ENCODE measurements at places on chromosomes 4 and X.

- DNase-seq = peak; percentile 55
These were observed 32.4 kb downstream of the OCRL start for GRCh38 chrX:129572422-129572821.

DNA sequence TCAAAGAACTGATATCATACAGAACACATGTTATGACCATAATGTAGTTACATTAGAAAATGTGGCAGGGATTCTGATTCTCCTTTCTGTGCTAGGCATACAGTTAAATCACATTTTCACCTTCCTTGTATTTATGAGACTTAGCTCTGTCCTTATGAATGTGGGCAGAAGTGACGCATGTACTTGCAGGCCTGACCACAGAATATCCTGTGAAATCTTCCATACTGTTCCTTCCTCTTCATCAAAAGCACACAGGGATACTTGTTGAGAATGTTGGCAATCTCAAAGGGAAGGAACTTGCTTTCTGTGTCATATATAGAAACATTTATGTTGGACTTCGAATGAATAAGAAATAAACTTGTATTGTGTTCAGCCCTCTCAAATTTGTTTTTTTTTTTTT lies 17.2 kb upstream of the MYOZ2 start:
- DNase-seq = peak; percentile 40

GRCh38 chrX:103747163-103747562 lies 29.5 kb upstream of the PLP1 start:
- DNase-seq = no peak

DNA sequence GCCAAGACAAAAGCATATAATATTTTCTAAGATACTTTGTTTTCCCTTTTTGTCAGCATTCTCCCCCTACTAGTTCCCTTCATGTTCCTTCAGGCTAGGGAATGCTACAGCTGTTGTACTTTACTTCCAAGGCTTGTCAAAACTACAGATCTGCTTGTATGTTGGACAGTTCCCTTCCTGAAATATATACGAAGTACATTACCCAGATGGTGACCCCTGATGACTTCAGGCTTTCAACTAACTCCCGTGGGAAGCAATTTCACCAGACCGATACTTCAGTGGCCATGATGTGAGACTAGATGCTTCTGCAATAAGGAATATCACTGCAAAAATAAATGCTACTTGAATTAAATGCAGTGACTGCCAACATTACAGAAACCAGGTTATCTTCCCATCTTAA lies 332.8 kb downstream of the SH2D1A start:
- DNase-seq = no peak

GRCh38 chr4:7960790-7961655 lies 21.4 kb upstream of the AFAP1 start:
- peak; percentile 99 for DNase-seq

- no peak for DNase-seq
These were observed 768 bp upstream of the CXCL10 start for GRCh38 chr4:76024065-76024464.

DNA sequence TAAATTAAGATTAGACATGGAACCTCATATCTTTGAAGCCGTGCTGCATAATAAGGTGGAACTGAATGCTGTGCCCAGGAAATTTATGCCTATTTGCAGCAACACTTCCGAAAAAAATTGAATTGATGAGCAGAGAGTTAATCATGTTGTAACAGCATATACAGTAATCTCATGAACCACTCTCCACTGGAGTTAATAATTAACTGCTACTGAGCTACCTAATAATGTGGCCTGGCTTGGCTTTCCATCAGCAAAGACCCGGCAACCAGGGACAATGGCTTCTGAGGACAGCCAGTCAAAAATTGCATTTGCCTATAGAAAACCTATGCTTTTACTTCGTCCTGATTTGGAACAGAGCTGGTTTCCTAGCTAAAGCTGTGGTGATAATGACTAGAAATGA lies 63.8 kb upstream of the GATB start:
- no peak for DNase-seq

GRCh38 chr4:79695848-79696247 lies 287.8 kb upstream of the GK2 start:
- no peak for DNase-seq

DNA sequence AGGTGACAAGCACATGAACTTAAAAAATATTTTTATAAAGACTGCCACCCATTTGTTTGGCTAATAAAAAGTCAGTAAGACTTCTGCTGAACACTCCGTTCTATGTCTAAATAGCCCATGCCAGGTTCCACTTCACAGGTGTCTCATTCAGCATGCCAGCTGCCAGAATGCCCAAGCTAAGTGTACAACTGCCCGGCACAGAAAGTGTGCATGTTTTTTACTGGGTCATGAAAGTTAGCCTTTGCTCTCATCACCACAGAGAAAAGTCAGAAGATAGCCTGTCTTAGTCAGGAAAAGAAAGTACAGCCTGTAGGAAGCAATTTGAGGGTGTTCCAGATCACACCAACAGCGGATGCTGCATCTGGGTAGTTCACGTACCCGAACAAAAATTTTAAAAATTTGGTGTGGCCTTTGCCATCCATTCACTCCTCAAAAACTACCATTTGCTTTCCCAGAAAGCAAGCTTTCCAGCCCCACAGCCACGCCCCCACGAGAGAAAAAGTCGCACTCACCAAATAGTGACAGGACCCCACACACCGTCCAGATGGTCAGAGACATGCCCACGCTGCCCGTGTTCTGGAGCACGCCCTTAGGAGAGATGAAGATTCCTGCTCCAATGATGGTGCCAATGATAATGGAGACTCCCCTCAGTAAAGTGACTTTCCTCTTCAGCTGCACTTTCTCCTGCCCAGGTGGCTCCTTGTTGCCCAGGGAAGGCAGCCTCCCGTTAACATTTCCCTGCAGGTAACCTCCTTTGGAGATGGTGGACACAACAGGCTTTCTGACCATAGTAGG lies 671 bp downstream of the SLC7A11 start:
- DNase-seq = peak; percentile 78

GRCh38 chr4:15339737-15340136 lies 88.1 kb upstream of the C1QTNF7 start:
- no peak for DNase-seq

- peak; percentile 14 for DNase-seq
These were observed 26.0 kb downstream of the AMTN start for GRCh38 chr4:70544279-70544868.

DNA sequence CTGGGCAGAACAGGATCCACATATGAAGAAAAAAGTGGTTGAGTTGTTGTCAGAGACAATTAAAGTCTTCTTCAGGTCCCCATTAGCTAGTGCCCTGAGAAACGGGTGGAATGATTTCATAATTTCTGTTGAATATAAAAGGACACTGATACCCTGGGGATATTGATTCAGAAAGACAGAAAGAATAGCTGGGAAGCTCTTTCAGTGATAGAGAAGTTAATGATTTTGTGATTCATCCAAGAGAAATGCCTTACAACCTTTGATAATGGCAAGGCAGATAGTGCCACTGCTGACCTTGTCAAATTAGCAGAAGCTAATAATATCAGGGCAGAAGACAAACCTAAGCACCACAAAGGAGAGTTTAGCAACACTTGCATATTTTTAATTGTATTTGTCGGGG lies 37.9 kb downstream of the UNC5C start:
- DNase-seq = no peak

DNA sequence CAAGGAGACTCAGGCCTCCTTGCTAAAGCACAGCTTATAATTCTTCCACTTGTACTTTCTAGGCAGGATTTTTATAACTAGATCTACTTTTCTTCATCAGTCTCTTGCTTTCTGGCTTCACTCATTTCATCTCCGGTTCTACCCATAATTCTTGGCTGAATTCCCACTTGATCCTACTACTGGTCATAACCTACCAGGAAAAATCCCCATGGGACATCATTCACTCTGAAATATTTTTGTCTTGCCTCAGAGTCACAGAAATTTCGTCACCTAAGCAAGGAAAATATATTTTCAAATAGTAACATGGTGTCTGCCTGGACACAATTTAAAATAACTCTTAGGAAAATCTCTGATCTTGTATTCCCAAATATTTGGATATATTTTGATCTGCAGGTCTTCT lies 122.3 kb downstream of the TEX13A start:
- no peak for DNase-seq

DNA sequence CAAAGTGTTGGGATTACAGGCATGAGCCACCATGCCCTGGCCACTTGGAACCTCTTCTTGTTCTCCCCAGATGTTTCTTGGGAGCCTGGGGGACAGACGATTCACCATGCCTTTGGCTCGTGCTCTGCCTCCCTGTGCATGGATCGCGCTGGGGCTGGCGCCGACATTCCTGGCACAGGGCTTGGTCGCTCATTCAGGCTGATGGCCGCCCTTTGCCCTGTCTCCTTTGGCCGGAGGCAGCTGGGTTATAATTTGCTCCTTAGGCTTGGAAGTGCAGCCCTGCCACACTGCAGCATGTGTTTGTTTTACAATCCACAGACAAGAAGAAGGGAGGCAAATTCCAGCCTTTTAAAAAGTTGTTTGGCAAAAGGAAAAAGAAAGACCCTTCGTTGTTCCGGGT lies 115.3 kb downstream of the AASDH start:
- DNase-seq = no peak

DNA sequence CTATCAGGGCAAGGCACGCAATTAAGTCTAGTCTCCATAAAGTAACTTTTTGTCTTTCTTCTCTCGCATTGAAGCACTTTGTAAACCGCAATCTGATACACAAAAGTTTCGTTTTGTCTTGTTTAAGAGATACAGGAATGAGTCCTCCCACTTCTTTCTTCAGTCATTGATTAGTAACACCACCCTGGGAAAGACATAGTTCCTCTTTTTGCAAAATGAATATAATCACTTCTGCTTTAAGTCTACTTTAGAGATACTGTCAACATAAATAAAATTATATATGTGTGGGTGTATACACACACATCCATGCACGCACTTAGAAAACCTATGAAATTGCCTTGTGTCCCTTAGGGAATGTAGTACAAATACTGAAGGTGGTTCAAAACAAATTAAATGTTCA lies 11.7 kb downstream of the COQ2 start:
- DNase-seq = no peak

- DNase-seq = no peak
These were observed 230.4 kb upstream of the PPP1R2C start for GRCh38 chrX:43008356-43008755.

DNA sequence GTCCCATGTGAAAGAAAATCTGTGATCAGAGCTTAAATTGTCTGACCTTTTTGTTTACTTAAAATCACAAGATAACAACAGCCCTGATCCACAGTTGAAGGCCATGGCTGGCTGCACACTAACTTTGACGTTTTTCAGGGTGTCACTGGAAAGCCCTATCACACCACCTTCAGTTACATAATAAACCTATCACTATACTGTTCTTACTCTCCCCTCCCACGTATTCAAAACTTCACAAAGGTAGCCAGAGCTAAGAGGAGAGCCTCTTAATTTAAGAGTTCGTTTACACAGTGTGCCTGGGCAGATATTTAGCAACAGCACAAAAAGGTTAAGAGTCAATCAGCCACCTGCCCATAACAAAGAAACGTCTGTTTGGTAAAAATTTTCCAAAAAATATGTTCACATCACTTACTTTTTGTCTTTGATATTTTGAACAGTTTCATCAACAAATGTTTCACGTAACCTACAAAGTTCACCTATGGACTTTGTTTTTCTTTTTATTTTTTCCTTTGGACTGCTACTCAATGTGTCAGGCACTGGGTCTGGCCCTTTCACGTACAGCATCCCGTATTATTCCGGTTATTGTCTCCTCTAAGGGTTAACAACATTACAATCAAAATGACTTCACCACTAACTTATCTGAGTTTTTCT lies 25.0 kb downstream of the RFC1 start:
- no peak for DNase-seq

- DNase-seq = peak; percentile 95
These were observed 61.9 kb upstream of the NFKB1 start for GRCh38 chr4:102439236-102439614.

- DNase-seq = peak; percentile 56
These were observed 13.9 kb downstream of the FNIP2 start for GRCh38 chr4:158782551-158783360.

- DNase-seq = peak; percentile 25
These were observed 52.2 kb upstream of the BLTP1 start for GRCh38 chr4:122099896-122100295.

GRCh38 chr4:1022051-1022738 lies 10.8 kb downstream of the FGFRL1 start:
- no peak for DNase-seq

DNA sequence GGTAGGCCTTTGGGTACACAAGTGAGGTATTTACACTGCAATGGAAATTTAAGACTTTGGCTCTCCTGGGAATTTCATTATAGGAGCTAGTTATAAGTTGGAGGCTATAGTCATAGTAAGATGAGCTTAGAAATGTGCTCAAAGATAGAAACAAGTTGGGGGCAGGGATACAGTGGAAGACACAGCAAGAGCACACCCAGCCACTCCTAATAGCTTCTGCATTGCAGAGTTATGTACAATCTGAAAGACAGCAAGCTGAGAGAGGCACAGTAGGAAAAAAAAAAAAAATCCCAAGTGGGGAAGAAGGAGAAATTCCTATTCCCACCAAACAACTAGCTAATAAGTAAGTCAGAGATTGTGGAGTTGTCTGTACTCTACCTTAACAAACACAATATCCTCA lies 41.9 kb upstream of the TAF9B start:
- DNase-seq = no peak

DNA sequence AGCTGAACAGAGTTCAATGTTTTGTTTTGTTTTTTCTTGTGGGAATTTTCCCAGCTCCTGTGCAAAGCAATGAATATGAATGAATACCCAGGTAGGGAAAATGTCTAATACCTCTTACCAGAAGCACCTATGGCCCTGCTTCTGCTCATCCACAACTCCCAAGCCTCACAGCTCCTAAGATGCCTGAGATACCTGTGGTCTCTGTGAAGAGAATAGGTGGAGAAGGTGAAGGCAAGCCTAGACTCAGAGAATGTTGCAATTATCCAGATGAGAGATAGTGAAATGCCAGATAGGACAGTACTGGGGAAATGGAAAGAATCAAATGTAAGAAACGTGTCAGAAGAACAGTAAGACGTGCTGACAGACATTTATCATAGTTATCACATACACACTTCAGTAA lies 70.2 kb upstream of the NOCT start:
- no peak for DNase-seq

DNA sequence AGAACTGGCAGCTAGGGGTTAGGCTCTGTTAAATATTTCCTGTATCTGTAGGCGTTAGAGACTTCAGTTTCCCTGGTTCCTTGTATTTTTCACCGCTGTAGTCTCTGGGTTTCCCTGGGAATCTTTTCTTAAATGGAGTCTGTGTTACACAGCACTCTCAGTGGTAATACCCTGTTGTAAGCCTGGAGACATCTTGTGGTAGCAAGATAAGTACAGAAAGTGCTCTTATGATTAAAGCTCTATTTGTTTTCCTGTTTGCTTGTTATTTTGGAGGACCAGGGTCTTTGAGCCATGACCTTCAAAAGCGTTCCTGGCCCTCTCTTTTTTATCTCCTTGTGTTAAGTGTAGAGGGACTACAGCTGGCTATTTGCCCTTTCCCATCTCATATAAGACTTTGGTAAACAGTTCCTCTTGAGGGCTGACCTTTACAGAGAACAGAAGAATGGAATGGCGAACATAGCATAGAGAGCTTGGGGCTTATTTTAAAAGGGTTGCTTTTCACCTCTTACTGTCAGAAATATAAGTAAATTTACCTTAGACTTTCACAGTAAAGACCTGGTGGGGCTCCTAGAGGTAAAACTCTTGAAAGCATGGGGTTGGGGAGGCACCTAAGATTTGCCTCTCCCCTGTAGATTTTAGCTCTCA lies 782.5 kb downstream of the FAT4 start:
- no peak for DNase-seq
